ENCODE measurements at places on chromosomes 4 and X. TPM values are rescaled to one million over a fixed set of nuclear protein-coding genes. Genes with fewer than 3 reads are reported as not detected.

Gene PACRGL
- total RNA-seq = 20.5 TPM

Gene ZNF330
- total RNA-seq = 30.9 TPM

Gene SLITRK4
- 7.0 TPM for total RNA-seq

Gene ALB
- not detected for total RNA-seq

Gene WAS
- total RNA-seq = 0.14 TPM

Gene ANAPC10
- total RNA-seq = 23.5 TPM

Gene RHOXF2
- total RNA-seq = not detected

Gene PLXNB3
- total RNA-seq = 4.6 TPM

Gene PPP4R3C
- total RNA-seq = not detected

Gene DRP2
- total RNA-seq = 0.22 TPM

Gene TCEAL7
- total RNA-seq = 11.7 TPM

Gene NAP1L3
- 0.22 TPM for total RNA-seq

Gene SMIM10
- 3.7 TPM for total RNA-seq

Gene SAT1
- 80.5 TPM for total RNA-seq

Gene BLOC1S4
- total RNA-seq = 11.8 TPM

Gene RHOXF1
- not detected for total RNA-seq

Gene SMIM14
- total RNA-seq = 26.2 TPM

Gene HTN1
- total RNA-seq = not detected

Gene FAM13A
- total RNA-seq = 18.2 TPM

Gene ARHGAP36
- not detected for total RNA-seq

Gene CLNK
- not detected for total RNA-seq

Gene TMEM154
- 13.3 TPM for total RNA-seq

Gene GYPE
- total RNA-seq = 0.43 TPM

Gene ANOS1
- total RNA-seq = 1.1 TPM

Gene FREM3
- total RNA-seq = under 0.01 TPM

Gene ATP1B4
- not detected for total RNA-seq

Gene HERC5
- 2.0 TPM for total RNA-seq

Gene NAA11
- total RNA-seq = 3.9 TPM

Gene FAM47A
- not detected for total RNA-seq

Gene DBET
- not detected for total RNA-seq

Gene GLRA2
- not detected for total RNA-seq

Gene FGFBP2
- total RNA-seq = not detected

Gene FAM9C
- not detected for total RNA-seq

Gene COL25A1
- 0.66 TPM for total RNA-seq

Gene ARMCX4
- total RNA-seq = 2.2 TPM

Gene ARSJ
- 23.9 TPM for total RNA-seq

Gene POLN
- 1.1 TPM for total RNA-seq

Gene BANK1
- 0.22 TPM for total RNA-seq

Gene PLS3
- total RNA-seq = 153 TPM

Gene MAGEB17
- total RNA-seq = not detected

Gene TLR10
- total RNA-seq = not detected

Gene CPLX1
- total RNA-seq = not detected

Gene VCX2
- total RNA-seq = not detected

Gene POF1B
- total RNA-seq = not detected

Gene PDK3
- total RNA-seq = 5.3 TPM

Gene SHROOM3
- 7.9 TPM for total RNA-seq

Gene SYTL4
- 4.0 TPM for total RNA-seq

Gene MAMLD1
- 1.8 TPM for total RNA-seq

Gene SOX3
- total RNA-seq = not detected

Gene KLF8
- total RNA-seq = 2.6 TPM

Gene NXF2
- total RNA-seq = not detected

Gene DTHD1
- not detected for total RNA-seq

Gene RASSF6
- total RNA-seq = 0.14 TPM

Gene GPRASP1
- 1.4 TPM for total RNA-seq

Gene SATL1
- not detected for total RNA-seq

Gene P2RY10
- total RNA-seq = not detected

All from placental pericyte (primary cell).